NCI-H460 (cell line): ENCODE measurements at places on chromosomes 3 and 15. TPM values are rescaled to one million over a fixed set of nuclear protein-coding genes. Genes with fewer than 3 reads are reported as not detected.

- DNase-seq: no peak
Measured at GRCh38 chr15:44489464-44489863, 47.5 kb upstream of the EIF3J start.

DNA sequence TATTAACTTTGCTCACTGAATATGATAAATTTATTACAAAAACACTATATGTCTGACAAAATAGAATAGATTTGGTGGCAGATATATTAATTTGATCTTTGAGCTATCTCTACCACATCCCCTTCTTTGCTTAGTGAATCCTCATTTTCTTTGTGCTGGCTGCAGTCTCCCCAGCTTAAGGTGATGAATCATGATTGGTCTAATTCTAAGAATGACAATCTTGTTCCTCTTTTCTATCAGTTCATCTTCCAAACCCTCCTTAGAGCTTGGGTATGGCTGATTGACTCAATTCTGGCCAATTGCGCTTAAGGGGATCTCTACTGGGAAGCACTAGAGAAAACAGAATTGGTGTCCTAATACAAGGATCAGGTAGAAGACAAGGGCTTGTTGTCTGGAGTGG, 309.6 kb upstream of the GOLIM4 start:
- no peak for DNase-seq

GRCh38 chr15:60660290-60661051, 181.5 kb upstream of the ICE2 start:
- DNase-seq: no peak

Gene PLXNA1
- total RNA-seq: 15.6 and 15.9 TPM in 2 replicates

GRCh38 chr15:80452166-80452565, 48.0 kb downstream of the ARNT2 start:
- no peak for DNase-seq

- peak; percentile 8 for DNase-seq
Measured at GRCh38 chr3:195286115-195286872, 15.3 kb upstream of the XXYLT1 start.

Gene C3orf22
- total RNA-seq: not detected in 2 replicates

Gene LDHAL6B
- not detected in 2 replicates for total RNA-seq

DNA sequence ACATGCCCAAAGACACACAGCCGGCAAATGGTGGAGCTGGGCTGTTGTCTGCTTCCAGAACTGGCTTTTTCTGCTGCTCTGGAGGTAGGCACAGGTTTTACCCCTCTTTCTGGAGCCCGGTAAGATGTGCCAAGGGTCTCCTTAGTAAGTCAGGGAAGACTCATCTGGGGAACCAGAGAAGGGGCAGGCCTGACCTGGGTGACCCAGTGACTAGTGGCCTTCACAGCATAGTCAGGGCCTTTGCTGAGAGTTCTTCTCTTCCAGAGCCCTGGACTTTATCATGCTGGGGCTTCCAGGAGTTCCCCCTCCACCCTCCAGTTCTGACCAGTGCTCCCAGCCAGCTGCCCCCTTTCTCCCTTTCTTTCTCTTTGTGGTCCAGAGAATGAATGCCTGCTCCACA, 3.2 kb downstream of the CD276 start:
- no peak for DNase-seq

Gene ZNF385D
- 0.02 TPM in 1 of 2 replicates, not detected in the other for total RNA-seq

Gene IL17RE
- total RNA-seq: 0.12 and 0.23 TPM in 2 replicates

DNA sequence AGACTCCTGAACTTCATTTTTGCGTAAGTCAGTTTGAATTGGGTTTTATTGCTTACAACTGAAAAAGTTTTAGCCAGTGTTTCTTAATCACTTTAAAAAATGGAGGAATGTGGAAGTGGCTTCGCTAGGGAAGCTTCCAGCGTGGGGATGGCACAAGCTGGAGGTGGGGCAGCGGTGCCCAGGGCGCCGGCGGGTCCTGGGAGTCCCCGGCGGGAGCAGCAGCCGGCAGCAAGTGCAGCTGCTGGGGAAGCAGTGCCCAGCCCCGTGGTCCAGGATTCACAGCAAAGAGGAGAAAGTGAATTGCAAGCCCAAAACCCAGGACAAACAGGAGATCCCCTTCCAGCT, 301.8 kb upstream of the PROK2 start:
- DNase-seq: no peak

DNA sequence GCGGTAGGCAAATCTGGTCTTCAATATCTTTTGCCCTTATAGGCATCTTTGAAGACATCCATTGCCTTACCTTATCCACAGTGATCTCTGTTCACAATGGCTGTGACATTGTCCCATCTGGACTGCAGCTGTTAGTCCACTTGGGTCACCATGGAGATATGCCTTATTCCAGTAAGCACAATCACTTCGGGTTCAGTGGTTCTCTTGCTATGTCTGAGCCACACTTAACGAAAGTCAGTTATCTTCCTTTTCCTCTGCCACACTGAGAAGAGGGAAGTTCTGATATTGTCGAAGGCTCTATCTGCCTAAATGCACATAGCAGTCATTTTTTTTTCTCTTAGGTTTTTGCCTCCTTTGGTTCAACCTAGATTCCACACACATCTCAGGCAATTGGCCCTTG, 119.0 kb upstream of the SATB1 start:
- no peak for DNase-seq

DNA sequence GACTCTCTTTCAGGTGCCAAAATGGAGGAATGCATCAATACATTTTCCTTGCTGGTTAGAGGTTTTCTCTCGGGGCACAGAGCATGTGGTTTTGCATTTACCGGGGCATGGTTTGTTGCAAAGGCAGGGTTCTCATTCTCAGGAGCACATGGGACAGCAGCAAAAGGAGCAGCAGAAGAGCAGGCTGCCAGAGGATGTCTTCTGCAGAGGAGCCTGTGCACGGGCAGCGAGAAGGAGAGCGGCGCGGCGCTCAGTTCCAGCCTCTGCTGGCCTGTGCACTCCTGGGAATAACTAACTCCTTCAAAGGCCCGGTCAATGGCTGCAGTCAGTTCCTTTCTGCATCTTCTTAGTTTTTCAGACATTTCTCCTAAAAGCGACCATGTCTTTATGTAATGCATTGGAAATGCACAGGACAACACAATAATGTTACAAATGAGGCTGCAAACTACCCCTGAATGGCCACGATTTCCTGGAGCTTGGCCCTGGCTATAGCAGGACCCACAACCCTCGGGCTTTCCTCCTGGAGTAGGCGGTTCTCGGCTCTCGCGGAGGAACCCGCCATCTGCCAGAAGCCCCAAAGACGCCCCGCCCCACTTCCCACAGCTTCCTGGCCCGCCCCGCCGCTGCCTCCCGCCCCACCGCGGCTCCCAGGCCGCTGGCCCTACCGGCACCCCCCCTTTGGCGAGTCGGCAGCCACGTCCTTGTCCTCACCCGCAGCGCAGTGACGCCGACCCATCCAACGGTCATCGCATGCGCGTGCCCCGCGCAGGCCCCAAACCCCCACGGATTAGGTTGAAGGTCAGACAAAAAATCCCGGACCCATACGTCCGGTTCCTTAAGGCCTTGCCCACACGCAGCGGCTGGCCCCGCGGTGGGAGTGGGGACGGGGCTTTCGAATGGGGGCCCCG, at the start of gene C3orf62:
Gene C3orf62, minus strand, starts transcription at position 758 of the 908 bp plus-strand sequence. Its CDS starts 360 bp downstream, at position 398.
- peak; percentile 54 for DNase-seq

DNA sequence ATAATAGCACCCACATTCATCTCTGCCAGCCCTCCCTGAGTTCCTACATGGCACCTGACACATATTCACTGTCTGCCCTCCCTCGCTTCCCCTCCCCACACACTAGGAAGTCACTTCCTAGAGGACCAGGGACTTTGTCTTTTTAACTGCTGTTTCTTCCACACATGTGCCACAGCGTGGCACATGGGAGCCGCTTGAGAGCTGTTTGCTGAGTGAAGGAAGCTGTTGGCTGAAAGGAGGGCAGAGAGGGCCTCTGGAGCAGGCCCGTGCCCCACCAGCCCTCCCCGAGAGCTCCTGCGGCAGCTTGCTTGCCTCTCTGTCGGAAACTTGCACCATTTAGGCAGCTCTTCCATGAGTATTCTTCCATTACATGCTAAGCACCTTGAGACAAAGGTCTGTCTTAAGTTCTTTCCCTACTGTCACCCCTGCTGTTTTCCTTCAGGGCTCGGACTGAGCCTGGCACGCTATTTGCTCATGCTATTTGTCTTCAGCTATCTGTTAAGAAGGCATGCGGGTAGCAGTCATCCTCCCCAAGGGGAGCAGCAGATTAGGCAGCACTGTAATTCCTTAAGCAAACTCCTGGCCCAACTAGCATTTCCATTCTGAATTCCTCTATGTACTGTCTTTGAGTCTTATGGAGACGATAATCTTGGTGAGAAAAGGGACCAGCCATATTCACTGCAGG, 72.2 kb downstream of the CACNA1D start:
- no peak for DNase-seq

GRCh38 chr3:194270627-194271459, 80.3 kb downstream of the CPN2 start:
- DNase-seq: peak; percentile 15

Gene SNX22
- 0.09 and 0.42 TPM in 2 replicates for total RNA-seq

DNA sequence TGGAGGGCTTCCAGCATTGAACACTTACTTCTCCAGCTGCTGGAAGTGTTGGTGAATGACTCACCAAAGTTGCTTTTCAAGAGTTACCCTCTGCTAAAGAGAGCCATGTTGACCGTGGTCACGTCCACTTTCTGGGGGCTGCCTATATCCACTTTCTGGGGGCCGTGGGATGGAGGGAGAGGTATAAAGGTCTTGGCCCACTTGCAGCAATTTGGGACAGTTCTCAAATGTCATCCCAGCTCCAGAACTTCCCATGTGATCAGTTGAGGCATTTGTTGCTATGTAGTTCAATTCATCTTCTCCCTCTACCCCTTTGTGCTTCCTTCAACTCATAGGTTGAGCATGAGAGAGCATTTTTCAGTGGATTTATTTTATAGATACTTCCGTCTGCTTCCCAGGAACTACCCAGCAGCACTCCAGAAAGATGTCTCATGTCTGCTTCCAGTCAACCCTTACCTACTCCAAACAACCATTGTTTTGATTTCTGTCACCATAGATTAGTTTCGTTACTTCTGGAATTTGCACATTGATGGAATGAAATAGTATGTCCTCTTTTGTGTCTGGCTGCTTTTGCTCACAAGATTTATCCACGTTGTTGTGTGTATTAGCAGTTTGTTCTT, 130.6 kb downstream of the TCF12 start:
- DNase-seq: no peak

GRCh38 chr3:66480666-66481065, 20.2 kb downstream of the LRIG1 start:
- no peak for DNase-seq

Gene ALS2CL
- total RNA-seq: 1.4 and 2.9 TPM in 2 replicates

GRCh38 chr3:42856544-42856943, 19.1 kb downstream of the CYP8B1 start:
- no peak for DNase-seq

Gene ARL13B
- 13.4 and 16.9 TPM in 2 replicates for total RNA-seq

Gene PLEKHO2
- total RNA-seq: 2.9 and 3.5 TPM in 2 replicates

DNA sequence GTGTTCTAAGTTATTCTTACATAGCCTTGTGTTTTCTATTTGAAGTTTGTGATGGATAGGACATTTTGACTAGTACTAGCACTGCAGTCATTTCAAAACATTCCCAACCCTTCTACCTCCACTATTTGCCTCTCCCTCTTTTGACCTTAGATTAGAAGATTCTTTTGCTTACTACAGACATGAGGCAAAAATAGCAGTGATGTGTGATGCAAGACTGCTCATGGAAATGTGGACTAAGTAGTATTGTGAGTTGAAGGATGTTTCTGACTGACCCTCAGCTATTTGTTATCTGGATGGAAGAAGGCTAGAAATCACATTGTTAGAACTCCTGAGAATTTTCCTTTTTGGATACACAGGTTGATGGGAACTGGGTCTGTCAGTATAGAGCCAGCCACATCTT, 45.9 kb downstream of the ATP2C1 start:
- DNase-seq: no peak

Gene CPA3
- total RNA-seq: not detected in 2 replicates

DNA sequence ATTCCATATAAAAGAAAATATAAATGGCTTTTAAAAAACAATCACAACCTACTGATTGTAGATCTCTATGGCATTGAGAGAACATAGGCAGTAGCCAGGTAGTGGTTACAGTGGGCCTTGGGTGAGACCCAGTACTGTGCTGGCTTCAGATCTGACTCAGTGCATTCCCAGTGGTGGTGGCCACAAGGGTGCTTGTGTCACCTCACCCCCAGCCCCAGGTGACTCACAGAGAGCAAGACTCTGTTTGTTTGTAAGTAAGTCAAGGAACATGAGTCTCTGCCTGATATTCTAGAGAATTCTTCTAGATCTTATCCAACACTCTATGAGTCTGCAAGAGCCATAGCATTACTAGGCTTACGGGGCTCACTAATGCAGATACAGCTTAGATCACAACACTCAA, 118.8 kb upstream of the AZI2 start:
- no peak for DNase-seq

DNA sequence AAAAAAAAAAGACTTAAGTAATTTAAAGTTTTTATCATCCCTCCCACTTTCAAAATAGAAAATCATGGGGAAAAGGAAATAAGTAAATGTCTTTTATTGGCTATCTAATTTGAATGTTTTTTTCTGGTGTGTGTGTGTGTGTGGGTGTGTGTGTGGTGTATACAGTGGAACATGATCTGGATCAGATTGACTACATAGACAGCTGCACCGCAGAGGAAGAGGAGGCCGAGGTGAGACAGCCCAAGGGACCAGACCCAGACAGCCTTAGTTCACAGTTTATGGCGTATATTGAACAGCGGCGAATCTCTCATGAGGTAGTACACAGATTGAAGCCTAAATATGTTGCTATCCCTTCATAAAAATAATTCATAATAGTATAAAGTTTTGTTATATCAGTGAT, 44.5 kb downstream of the LRCH3 start:
- no peak for DNase-seq

GRCh38 chr3:161263057-161263456, 41.9 kb downstream of the NMD3 start:
- DNase-seq: no peak

Gene GOLGA6L4
- total RNA-seq: 0.84 and 1.1 TPM in 2 replicates

DNA sequence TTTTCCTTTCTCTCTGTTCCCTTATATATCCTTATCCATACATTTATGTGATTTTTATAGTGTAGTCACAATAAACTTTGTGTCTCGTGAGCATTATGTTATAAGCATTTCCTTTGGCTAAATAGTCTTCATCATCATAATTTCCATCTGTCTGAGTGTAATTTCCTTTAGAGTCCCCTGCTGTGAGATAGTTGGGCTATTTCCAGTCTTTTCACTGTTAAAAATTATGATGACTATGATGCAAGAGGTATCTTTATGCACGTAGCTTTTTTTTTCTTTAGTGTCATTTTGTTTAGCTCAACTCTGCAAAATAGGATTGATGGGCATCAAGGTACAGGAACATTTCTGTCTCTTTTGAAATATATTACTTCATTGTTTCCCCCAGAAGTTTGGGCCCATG, 26.9 kb upstream of the CA12 start:
- DNase-seq: no peak

GRCh38 chr3:134333522-134334181, 40.6 kb downstream of the AMOTL2 start:
- no peak for DNase-seq

Gene STRIT1
- not detected in 2 replicates for total RNA-seq

Gene HRG
- total RNA-seq: 0.10 TPM in 1 of 2 replicates, not detected in the other

Gene MUC13
- 0.10 and 0.26 TPM in 2 replicates for total RNA-seq

GRCh38 chr3:23440416-23441294, 237.5 kb downstream of the UBE2E2 start:
- DNase-seq: no peak
